CD8-positive, alpha-beta memory T cell (primary cell): ENCODE measurements at places on chromosomes 5 and 9.

- no peak for DNase-seq
These were observed 7.6 kb downstream of the RNF38 start for GRCh38 chr9:36392489-36392888.

DNA sequence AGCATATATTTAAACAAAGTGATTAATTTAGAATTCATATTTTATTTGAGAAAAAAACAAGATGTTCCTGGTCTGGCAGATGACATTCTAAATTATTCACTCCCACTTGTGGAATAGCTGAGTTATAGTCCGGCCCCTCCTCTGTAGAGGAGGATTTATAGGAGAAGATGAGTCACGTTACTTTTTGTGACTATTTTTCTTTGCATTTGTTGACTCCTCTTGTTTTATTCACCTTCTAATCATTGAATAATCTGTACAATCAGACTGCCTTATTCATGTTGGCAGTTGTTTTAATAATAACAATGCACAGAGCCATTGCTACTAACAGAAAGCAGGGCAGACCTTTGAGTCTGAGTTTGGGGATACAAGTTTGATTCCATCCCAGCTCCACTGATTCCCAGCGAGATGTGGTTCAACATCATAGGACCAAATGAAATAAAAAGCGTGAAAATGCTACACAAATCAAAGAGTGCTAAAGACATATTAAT lies 23.2 kb downstream of the DOCK8 start:
- no peak for DNase-seq

DNA sequence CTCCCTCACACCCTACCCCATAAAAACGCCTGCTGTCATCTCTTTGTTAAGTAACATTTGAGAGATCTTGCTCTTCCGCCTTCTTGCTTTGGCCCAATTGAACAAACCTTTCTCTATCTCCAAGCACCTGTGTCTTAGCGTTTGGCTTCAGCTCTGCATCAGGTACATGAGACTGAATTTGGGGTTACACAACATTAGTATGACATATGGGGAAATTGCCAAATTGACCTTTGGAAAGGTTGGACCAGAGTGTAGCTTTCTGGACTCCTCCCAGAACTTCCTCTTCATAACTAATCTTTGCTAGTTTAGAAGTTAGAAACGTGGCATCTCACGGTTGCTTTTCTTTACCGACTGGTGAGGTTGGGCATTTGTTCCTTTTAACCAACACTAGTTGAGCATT lies 3.5 kb upstream of the EXOSC3 start:
- no peak for DNase-seq

GRCh38 chr5:38757451-38758245 lies 88.2 kb upstream of the OSMR start:
- no peak for DNase-seq

GRCh38 chr5:54148067-54148845 lies 162.1 kb downstream of the ARL15 start:
- DNase-seq = no peak

DNA sequence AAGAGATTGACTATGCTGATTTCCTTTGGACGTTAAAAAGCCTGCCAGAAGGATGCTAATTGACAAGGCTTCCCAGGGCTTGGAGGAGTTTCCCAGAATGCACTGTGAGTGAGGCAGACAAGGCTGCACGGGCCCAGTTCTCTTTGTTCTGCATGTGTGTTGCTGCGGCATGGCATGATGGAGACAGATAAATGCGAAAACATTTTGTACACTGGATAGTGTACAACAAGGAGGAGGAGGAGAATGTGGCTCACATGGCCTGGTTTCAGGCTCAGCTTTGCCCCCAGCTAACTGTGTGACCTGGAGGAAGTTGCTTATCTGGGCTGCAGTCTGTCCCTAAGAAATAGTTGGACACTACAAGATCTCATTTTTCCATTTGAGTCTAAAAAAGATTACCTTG lies 135.5 kb upstream of the CPEB4 start:
- no peak for DNase-seq

DNA sequence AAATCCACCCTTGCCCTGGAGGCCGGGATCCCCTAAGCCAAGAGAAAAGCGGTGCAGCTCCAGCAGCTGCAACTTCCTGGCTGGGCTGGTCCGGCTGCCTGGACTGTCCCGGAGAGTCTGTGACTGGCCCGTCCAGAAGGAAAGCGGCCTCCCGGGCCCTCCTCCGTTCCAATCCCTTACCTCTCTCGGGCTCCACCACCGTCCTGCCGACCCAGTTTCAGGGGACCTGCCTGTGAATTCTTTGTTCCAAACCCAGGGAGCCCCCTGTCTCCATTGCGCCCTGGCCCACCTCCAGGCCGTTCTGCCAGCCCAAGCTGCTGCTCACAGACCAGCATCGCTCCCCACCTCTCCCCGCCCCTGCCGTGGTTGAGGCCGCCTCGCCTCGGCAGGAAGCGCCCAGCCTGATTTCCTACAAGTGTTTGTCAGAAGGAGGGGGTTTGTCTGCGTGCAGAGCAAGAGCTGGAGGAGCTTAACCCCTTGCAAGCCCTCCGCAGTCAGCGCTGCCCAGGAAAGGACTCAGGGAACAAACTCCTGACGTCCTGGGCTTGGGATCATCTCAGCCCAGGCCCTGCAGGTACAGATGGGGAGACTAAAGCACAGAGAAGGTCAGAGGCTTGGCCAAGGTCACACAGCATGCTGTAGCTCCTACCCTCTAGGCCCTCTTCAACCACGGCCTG lies at the start of gene AKNA:
Gene AKNA, minus strand, starts transcription at position 303 of the 677 bp plus-strand sequence. CDS start 6,649 bp downstream, outside the sequence.
- DNase-seq = peak; percentile 69

DNA sequence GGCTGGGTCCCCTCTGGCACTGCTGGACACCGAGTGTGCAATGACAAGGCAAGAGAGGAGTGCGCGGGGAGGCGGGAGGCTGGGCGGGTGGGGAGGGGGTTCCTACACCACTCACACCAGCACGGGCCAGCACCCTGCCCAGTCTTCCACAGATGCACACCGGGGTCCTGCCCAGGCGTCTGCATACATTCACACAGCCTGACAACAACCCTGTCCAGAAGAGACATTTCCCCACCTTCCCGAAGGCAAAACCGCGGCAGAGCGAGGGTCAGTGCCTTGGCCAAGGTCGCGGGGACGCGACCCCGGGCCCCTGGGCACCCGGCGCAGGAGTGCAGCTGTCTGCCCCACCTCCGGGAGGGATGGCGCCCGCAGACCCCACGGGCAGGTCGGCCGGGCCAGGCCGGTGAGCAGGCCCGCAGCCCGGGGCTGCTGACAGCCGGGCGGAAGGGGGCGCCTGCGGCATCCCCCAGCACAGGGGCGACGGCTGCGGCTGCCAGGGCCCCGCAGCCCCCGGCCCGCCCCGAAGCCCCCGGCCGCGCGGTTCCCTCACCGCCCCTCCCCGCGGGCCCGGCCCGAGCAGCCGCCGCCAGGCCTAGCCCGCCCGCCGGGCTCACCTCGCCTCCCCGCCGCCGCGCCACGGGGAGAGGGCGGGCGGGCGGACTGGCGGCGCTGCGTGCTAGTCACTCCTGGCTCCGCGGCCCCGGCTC lies 496 bp downstream of the MAPK9 start:
- DNase-seq = no peak
